GM13976 (cell line): ENCODE measurements at places on chromosomes 7 and 10.

DNA sequence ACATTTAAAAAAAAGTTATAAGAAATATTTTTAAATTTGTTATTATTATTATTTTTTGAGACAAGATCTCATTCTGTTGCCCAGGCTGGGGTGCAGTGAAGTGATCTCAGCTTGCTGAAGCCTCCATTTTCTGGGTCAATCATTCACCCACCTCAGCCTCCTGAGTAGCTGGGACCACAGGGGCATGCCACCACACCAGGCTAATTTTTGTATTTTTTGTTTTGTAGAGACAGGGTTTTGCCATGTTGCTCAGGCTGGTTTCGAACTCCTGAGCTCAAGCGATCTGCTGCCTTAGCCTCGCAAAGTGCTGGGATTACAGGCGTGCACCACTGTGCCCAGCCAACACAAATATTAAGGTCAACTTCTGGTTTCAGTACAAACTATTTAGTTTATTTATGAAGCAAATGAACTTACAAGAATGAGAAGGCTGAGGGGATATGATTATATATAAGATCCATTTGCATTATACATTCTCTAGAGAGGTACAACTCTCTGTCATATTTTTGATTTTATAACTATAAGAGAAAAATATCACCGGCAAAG is 45.9 kb upstream of the FAM133B start:
- DNase-seq, result no peak

DNA sequence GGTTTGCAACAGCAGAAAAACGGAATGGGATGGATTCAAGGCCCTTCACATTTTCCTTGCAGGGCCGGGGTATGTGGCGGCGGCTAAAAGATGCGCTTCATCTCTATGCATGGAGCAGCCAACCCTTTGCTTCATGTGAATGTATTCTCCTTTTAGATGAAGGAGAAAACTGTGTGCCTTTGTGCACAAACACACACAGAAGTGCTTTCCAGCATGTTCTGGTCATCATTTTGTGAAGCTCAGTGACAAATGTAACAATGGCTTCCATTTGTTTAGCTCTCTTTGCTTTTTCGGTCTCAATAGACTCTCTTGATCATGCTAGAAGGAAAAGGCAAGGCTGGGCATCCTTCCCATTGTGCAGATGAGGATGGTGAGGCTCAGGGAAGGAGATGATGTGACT is 161.7 kb upstream of the MKI67 start:
- DNase-seq, result no peak

- DNase-seq, result no peak
Measured at GRCh38 chr7:99840136-99840869, 12.5 kb downstream of the CYP3A43 start.

- no peak for DNase-seq
Measured at GRCh38 chr7:134331393-134331792, 14.7 kb upstream of the SLC35B4 start.

GRCh38 chr7:14504134-14504533 is 398.4 kb downstream of the DGKB start:
- DNase-seq, result no peak
